PC-9 (cell line): ENCODE measurements at places on chromosomes 2 and 18.

DNA sequence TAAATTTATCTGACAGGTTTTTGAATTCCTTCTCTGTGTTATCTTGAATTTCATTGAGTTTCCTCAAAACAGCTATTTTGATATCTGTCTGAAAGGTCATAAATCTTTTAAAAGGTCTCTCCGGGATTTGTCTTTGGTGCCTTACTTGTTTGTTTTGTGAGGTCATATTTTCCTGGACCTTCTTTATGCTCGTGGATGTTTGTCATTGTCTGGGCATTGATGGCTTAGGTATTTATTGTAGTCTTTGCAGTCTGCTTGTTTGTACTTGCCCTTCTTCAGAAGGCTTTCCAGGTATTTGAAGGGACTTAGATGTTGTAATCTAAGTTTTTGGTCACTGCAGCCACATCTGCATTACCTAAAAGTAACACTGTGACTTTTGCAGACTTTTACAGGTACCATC is 355.2 kb downstream of the PARD3B start:
- no peaks in the 10 kb centered on the region for H3K36me3 ChIP-seq
- H3K4me3 ChIP-seq, result no peak overlapping the region
- H3K27ac ChIP-seq, result no peak overlapping the region
- no peaks in the 10 kb centered on the region for H3K4me1 ChIP-seq
- DNase-seq, result no peak

DNA sequence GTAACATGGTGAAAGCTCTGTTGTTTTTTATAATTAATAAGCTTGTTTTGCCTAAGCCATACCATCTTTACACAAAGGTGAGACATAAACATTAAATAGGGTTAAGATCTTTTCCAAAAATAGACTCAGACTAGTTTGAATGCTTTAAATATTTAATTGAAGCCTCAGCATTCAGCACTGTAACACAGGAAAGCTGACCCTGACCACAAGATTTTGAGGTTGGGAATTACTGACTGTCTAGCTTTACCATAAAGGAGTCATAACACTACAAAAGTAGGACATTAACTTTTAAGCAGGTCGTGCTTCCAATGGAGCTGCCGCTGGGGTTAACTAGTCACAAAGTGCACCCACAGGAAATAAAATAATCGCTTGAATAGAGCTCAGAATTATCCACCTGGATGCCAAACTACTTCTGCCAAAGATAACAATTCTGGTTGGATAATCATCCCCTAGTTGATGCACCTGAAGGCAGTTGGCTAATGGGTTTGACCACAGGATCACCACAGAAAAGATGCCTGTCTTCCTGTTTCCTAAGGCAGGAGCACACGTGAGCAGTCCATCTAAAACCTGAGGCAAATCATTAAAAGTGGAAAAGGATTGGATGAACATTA is 106.2 kb downstream of the COBLL1 start:
- H3K27ac ChIP-seq, result no peak overlapping the region
- no peaks in the 10 kb centered on the region for H3K36me3 ChIP-seq
- DNase-seq, result no peak
- peaks cover 7% of the 10 kb centered on the region; the same call in 1 of the 2 replicates for H3K4me1 ChIP-seq
- no peak overlapping the region for H3K4me3 ChIP-seq

GRCh38 chr2:205746420-205746785 is 64.1 kb downstream of the NRP2 start:
- peaks cover 69% of the 10 kb centered on the region for H3K4me1 ChIP-seq
- no peaks in the 10 kb centered on the region for H3K27me3 ChIP-seq
- H3K36me3 ChIP-seq, result no peaks in the 10 kb centered on the region
- H3K4me3 ChIP-seq, result peak overlapping the region; percentile 30; the same call in 1 of the 2 replicates
- DNase-seq, result peak; percentile 85

GRCh38 chr18:51154431-51155063 is 42.9 kb downstream of the MEX3C start:
- no peak for DNase-seq
- H3K4me1 ChIP-seq, result peaks cover 13% of the 10 kb centered on the region
- no peaks in the 10 kb centered on the region for H3K27me3 ChIP-seq
- no peak overlapping the region for H3K4me3 ChIP-seq

- no peak overlapping the region for H3K27ac ChIP-seq
- DNase-seq, result no peak
- no peaks in the 10 kb centered on the region for H3K36me3 ChIP-seq
- no peaks in the 10 kb centered on the region for H3K27me3 ChIP-seq
- H3K4me1 ChIP-seq, result peaks cover 12% of the 10 kb centered on the region
Observed at GRCh38 chr2:179594268-179595112, 266.9 kb downstream of the ZNF385B start.

- H3K27ac ChIP-seq, result no peak overlapping the region
- no peak for DNase-seq
- no peaks in the 10 kb centered on the region for H3K27me3 ChIP-seq
- H3K36me3 ChIP-seq, result no peaks in the 10 kb centered on the region
Observed at GRCh38 chr18:69021211-69021805, 223.4 kb downstream of the CCDC102B start.

GRCh38 chr2:226496273-226496550 is 303.4 kb downstream of the IRS1 start:
- H3K36me3 ChIP-seq, result no peaks in the 10 kb centered on the region
- no peaks in the 10 kb centered on the region for H3K27me3 ChIP-seq
- no peaks in the 10 kb centered on the region for H3K4me1 ChIP-seq
- no peak overlapping the region for H3K4me3 ChIP-seq
- no peak overlapping the region for H3K27ac ChIP-seq
- no peak for DNase-seq

DNA sequence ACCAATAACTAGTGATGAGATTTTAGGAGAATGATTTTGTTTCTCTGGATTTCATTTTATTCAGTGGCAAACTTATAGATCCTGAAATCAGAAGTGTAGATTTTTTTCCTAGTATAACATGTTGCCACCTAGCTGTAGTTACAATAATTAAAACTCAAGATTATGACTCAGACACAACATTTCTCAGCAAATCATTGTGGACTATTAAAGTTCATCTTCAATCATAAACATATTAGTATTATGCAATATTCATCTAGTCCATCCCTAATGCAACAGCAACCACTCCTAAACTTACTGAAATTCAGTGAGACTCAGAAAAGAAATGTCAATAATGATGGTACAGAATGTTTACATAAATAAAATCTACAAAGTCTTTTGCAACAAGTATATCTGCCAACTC is 51.3 kb downstream of the USP34 start:
- H3K4me3 ChIP-seq, result no peak overlapping the region
- H3K27ac ChIP-seq, result no peak overlapping the region
- H3K4me1 ChIP-seq, result no peaks in the 10 kb centered on the region
- H3K27me3 ChIP-seq, result no peaks in the 10 kb centered on the region
- DNase-seq, result no peak
